ENCODE measurements at places on chromosomes 13 and 19. TPM values are rescaled to one million over a fixed set of nuclear protein-coding genes. Genes with fewer than 3 reads are reported as not detected.

The C1QTNF9 gene
- total RNA-seq = not detected

The SGCG gene
- not detected for total RNA-seq

The AMER2 gene
- not detected for total RNA-seq

The DCLK1 gene
- total RNA-seq = 22.6 TPM
